ENCODE measurements at places on chromosomes 5 and 9.

DNA sequence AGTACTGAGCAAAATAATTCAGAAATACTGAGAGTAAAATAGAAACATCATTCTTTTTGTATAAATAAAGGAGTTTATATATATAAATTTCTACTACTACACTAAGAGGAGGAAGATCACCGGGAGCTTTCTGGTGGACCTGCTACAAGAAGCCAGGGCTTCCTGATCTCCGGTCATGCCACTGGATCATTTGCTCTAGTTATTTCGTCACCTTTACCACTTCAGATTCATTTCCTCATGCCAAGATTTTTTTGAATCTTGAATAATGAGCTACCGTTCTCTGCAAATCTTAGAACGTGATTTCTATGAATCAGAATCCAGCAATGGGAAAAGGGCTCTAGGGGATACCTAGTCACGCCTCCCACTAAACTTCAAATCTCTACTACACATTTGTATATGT, 51.9 kb upstream of the TBC1D9B start:
- DNase-seq: no peak

DNA sequence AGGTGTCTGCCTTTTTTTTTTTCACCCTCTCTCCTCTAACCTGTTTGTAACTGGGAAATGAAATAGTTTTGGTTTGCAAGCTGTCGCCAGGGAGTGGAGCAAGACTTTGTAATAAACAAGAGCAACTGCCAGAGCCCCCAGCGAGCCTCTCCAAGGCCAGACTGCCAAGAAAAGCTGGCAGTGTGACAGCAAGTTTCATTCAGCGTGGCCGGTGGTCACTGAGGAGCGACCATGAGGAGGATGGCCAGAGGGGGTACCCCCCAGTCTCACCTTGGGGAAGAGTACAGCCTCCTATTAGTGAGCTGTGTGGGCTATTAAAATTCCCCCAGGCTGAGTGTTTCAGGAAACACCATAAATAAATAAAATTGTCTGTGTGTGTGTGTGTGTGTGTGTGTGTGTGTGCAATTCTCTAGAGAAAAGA, 49.9 kb downstream of the ZFAND5 start:
- no peak for DNase-seq

GRCh38 chr9:13278368-13279246, 885 bp downstream of the MPDZ start:
- no peak for DNase-seq

DNA sequence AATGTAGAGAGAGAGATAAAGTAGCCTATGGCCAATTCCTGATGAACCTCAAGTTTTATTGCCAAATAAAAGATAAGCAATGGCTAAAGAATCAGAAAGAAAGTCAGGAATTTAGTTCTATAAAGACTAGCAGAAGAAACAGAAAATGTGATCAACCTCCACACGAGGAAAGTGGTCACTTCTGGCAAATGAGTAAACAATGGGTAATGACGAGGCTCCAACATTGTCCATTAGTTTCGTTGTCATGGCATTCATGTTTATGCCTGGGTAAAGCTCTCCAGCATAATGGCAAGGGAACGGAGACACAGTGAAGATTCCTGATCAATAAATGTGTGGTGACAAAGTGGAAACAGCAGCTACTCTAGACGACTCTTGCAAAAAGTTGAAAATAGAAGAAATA, 341.8 kb upstream of the CTNND2 start:
- no peak for DNase-seq

- DNase-seq: peak; percentile 4
These were observed at the start of gene ZFP2 for GRCh38 chr5:178895615-178896571. Gene ZFP2, plus strand, starts transcription at chr5:178895913. Its CDS starts 35,401 bp downstream, at chr5:178931314.

- DNase-seq: no peak
These were observed 795 bp upstream of the ASS1 start for GRCh38 chr9:130443840-130444492.

DNA sequence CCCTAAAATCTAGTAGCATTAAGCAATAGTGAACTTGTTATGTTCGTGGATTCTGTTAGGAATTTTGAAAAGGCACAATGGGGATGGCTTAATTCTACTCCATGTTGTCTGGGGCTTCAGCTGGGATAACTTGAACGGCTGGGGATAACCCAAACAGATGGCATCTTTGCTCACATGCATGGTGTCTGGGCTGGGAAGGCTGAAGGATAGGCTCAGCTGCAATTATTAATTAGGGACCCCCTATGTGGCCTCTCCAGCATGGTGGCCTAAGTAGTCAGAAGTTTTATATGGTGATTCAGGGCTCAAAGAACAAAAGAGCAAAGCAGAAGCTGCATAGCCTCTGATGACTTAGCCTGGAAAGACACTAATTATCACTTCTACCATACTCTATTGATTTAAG, 551.1 kb downstream of the PSAT1 start:
- DNase-seq: no peak

DNA sequence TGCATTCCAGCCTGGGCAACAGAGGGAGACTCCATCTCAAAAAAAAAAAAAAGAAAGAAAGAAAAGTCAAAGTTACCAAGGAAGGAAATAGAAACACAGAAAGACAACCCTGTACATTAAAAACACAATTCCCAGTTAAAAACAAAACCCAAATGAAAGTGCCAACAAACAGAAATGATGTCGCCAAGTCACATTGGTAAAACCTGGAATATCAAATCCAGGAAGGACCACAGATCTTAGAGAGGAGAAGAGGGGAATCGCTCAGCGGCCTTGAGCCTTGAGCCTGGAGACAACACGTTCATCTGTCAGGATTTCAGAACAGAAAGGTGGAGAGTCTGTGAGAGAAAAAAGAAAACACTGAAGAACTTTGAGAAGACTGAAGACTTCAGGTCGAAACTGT, 1.2 kb upstream of the ZDHHC11 start:
- DNase-seq: no peak

- DNase-seq: no peak
These were observed 31.0 kb downstream of the RNF130 start for GRCh38 chr5:180040287-180041214.
